Naive thymus-derived CD4-positive, alpha-beta T cell (primary cell): ENCODE measurements at places on chromosomes 11 and 22.

DNA sequence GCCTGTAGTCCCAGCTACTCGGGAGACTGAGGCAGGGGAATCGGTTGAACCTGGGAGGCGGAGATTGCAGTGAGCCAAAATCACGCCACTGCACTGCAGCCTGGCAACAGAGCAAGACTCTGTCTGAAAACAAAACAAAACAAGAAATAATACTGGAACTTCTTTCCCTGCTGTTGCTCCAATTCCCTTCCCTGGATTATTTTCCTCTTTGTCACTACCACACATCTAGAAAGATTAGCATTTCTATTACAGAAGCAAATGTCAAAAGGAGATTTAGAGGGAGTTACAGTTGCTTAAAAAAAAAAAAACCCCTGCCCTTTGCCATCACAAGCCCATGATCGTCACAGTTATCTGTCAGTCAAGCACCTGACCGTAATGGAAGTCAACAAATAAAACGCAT is 17.7 kb upstream of the SCGB1D1 start:
- DNase-seq: no peak

DNA sequence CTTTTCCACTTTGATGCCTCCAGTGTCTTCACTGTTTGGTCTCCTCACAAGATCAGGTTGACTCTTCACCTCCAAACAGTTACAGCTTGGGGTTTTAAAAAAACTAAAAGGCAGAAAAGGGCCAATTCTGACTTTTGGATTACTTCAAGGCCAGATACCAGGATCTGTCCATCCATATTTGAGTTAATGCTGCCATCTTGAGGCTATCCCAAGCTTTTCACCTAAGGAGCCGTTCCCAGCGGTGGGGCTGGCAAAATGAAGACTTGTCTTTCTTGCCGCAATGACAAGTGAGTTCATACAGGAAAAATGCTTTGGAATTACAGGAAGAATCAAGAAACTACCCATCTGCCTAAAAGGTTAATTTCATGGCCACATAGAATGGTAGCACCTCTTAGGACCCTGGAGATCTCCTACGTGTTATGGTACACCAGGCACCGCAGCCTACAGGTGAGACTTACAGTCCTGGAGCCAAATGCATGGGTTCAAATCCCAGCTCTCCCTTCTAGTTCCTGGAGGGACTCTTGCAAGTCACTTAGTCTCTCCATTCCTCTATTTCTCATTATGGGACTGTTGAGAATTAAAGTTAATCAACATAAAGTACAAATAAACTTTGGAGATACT is 6.0 kb upstream of the OR5B21 start:
- no peak for DNase-seq

GRCh38 chr11:102360681-102361080 is 13.7 kb downstream of the BIRC2 start:
- no peak for DNase-seq

DNA sequence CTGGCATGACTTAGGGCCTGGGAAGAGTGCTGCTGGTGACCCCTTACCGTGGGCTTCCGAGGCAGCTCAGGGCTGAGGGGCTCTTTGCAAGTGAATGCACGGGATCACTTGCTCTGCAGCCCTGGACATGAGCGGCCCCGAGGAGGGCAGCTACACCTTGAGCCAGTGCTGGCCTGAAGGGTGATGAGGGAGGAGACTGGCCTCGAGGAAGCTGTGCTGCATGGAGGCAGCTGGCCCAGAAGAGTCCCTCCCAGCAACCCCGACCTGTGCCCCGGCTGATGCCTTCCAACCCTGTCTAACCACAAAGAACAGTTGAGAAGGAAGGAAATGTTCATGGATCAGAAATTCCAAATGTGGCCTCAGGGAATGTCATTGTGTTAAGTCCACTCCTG is 45.2 kb downstream of the TBX1 start:
- DNase-seq: no peak

- DNase-seq: peak; percentile 85
Measured at GRCh38 chr11:61733120-61733978, 19.1 kb upstream of the MYRF start.

DNA sequence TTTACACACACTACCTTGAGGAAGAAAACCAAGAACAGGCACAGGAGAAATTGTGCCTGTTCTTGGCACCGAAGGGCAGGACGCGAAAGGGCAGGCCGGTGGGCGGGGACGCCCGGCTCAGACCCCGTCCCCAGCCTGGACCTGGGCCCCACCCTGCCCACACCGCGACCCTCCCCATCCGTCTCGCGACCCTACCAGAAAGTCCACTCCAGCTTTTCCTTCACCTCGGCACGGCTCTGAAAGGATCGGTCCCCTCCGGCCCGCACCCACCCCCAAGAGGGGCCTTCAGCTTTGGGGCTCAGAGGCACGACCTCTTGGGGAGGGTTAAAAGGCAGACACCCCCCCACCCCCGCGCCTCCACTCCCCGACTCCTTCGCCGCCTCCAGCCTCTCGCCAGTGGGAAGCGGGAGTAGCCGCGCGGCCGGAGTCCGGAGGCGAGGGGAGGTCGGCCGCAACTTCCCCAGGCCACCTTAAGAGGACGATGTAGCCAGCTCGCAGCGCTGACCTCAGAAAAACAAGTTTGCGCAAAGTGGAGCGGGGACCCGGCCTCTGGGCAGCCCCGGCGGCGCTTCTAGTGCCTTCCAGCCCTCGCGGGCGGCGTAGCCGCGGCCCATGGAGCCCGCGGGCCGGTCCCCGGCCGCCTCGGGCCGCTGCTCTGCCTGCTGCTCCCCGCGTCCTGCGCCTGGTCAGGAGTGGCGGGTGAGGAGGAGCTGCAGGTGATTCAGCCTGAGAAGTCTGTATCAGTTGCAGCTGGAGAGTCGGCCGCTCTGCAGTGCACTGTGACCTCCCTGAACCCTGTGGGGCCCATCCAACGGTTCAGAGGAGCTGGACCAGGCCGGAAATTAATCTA is 4.4 kb downstream of the SEC14L6 start:
- DNase-seq: no peak

DNA sequence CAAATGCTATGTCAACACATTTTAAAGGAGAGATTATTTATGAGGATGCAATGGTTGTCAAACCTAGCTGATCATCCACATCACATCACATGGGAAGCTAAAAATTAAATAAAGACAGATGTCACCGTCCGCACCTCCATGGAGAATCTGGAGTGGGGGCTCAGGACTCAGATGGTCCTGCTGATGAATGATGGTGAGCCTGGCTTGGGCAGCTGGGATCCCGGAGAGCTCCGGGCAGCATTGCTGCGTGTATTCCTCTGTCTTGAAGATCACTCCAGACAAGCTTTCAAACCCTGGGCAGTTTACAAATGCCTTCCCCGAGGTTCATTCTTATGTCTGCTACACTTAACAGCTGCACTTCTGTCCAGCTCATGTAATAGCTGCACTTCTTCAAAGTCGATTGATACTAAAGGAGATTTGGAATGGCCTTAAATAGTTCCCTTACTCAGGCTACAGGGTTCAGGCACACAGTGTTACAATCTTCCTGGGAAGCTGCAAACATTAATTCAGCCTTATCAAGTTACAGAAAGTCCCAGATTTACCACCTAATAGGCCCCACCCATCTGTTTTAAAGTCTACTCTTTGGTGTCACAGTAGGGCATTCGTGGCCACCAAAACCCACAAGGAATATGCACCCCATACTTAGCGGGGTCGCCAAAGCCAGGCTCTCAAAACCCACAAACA is 34.7 kb upstream of the CSNK2A3 start:
- DNase-seq: no peak

DNA sequence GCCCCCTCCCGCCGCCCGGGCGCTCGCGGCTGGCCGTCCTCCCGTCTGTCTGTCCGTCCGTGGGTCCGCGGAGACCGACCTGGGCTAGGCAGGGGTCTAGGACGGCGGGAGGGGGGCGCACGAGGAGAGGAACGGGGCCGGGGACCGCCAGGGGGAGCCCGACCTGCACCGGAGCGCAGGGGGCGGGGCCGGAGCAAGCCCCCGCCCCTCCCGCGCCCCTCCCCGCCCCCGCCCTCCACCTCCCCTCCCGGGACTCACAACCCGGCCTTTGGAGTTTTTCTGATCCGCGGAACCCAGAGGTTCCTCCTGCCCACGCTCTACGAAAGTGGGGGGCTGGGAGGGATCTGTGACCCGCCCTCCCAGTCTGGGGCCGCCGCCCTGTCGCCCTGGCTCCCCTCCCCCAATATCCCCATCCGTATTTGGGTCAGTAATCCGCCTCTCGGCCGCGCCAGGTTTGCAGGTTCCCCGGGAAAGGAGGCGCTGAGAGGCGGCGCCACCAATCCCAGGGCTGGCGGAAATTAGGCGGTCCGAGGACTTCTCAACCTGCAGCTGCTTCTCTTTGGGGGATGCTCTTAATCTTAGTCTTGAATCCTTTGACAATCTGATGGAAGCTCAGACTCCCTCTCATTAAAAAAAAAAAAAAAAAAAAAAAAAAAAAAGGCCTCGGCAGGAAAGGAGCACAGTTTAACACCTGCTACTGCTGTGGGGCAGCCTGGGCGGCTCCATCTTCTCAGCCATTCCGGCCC is 925 bp upstream of the KCNJ11 start:
- peak; percentile 87 for DNase-seq

- no peak for DNase-seq
Measured at GRCh38 chr11:80562523-80563125, 1121.8 kb upstream of the TENM4 start.

- DNase-seq: no peak
Measured at GRCh38 chr11:113906516-113906915, 1.9 kb downstream of the HTR3B start.

DNA sequence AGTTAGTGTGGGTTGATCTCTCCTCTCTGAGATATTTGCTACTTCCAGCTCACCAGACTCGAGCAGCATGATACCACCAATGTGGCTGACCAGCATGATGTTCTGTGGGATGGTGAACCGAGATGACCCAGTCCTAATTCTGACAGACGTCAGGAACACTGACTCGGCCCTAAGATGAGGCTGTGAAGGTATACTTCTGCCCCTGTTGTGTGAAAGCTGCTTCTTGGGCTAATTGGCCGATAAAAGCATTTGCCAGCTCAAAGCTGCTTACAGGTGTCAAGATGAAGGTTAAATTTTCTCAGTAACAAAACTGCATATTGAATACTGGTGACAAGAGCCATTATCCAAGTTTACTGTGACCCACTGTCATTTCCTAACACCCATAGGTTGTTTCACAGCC is 151.4 kb downstream of the BRD1 start:
- no peak for DNase-seq

DNA sequence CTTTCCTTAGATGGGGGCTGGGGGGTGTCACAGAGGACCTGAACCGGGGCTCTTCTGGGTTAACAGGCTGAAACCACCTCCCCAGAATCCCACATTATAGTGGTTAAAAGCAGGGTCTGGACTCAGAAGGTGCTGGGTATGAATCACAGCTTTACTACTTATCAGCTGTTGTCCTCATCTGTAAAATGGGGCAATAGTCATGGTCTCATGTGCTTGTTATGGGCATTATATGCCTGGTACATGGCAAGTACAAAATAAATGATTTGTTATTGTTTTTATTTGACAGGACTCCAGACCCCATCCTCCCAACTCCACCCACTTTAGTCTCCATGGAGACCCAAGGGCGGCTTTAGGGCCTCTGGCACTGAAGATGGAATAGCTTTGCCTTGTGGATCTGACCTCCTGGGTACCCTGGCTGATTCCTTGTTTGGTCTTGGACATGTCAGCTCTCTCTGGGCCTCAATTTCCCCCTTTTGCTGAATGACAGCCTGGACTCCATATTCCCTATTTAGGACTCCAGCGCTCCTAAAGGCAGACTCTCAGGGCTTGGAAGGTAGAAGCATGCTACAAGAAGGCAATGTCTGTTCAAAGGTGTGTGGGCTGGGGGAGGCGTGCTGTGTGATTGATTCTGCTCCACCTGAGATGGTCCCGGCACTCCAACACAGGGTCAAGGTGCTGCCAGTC is 812 bp upstream of the SMTN start:
- DNase-seq: no peak

GRCh38 chr11:506995-507726 is at the start of gene RNH1:
Gene RNH1, minus strand, starts transcription at chr11:507242. Its CDS starts 5,080 bp downstream, at chr11:502162.
- DNase-seq: peak; percentile 96

DNA sequence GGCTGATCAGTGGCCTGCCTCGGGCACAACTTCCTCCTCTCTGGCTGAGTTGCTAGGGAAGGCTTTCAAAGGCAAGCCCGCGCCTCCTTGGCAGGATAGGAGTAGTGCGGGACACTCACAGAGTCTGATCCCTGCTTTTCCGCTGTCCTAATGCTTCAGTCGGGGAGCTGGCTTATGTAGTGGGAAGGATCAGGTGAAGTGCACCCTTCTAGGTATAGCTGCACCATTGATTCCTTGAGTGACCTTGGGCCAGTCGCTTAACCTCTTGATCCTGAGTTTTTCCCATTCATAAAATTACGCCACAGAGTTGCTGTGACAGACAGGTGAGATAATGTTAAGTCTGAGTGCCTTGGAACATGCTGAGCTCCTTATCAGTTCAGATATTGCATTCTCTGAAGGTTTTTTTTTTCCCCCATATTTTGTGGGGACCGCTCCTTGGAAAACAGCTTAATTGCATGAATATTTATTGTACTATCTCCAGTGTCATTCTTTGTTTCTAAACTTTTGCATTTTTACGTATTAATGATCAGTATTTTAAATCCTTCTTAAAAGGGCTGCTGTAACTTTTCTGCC is 961 bp downstream of the IPO7 start:
- peak; percentile 9 for DNase-seq

DNA sequence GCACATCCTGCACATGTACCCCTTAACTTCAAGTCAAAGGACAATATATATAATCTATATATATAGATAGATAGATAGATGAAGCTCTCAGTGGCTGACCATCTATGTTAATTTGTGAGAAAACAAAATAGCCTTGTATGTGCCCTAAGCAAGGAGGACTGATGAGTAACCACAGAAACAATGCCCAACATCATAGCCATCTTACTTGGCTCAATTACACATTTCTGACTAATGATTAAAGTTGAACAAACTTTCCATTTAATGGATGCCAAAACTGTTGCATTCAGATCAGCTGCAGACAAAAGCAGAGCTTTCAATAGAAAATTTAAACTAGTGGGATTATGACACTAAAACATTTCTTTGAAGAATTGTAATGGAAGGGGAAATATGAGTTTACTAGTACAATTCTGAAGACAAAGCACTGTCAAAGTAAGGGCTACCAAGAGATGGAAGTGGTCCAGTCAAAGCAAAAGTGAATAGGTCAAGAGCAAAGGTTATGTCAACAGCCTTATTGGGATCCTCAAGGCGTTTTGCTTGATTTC is 1188.2 kb upstream of the RAG2 start:
- no peak for DNase-seq

GRCh38 chr11:103729617-103730016 is 306.8 kb upstream of the DDI1 start:
- DNase-seq: no peak
